Upper lobe of left lung (tissue), 6 donors: ENCODE measurements at places on chromosomes 4 and X.

DNA sequence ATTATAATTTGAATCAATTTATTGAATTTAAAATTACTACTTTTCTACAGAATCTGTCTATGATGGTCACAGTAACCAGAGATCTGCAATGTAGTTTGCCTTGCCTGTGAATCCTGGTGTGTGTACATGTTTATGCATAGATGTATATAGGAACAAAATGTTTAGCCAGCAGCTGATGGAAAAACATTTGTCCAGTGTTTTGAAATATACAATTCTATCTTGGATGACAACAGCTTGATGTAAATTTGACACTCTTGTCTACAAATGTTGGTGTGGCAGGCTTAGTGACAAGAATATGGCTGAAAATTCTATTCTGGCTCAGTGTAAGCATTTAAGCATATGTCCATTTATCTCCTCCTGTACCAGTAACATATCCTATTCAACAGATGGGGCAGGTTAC lies 229.4 kb downstream of the RCHY1 start:
- no peaks in the 10 kb centered on the region for H3K4me1 ChIP-seq
- H3K27me3 ChIP-seq, result no peaks in the 10 kb centered on the region
- no peak overlapping the region for H3K4me3 ChIP-seq
- no peak for DNase-seq
- no peak overlapping the region for H3K27ac ChIP-seq
- H3K36me3 ChIP-seq, result no peaks in the 10 kb centered on the region

DNA sequence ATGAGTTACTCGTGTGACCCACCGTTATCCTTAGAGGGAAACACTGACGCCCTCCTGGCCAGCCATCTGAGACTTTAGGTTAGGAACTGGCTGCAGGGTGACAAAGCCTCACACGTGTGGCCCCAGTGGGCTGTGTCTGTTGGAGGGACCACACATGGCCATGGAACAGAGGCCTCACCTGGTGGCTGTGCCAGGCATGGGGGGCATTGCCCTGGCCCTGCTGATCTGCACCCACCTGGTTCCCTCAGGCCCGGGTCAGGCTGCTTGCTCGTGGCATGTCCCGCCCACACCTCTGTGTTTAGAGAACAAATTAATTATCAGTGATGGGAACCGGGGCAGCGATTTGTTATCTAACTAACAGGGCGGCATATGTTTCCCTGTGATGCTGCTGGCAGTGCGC lies 100.9 kb upstream of the PSAPL1 start:
- no peaks in the 10 kb centered on the region for H3K4me1 ChIP-seq
- H3K4me3 ChIP-seq, result no peak overlapping the region
- DNase-seq, result no peak
- H3K36me3 ChIP-seq, result no peaks in the 10 kb centered on the region
- no peaks in the 10 kb centered on the region for H3K27me3 ChIP-seq

- no peaks in the 10 kb centered on the region for H3K4me1 ChIP-seq
- no peak overlapping the region for H3K27ac ChIP-seq
- no peaks in the 10 kb centered on the region for H3K27me3 ChIP-seq
- DNase-seq, result no peak
- H3K36me3 ChIP-seq, result no peaks in the 10 kb centered on the region
- no peak overlapping the region for H3K4me3 ChIP-seq
Measured at GRCh38 chr4:159258889-159259560, 156.1 kb downstream of the RAPGEF2 start.

GRCh38 chr4:147689067-147689466 lies 5.1 kb upstream of the PRMT9 start:
- no peak overlapping the region for H3K27ac ChIP-seq
- no peak for DNase-seq
- no peak overlapping the region for H3K4me3 ChIP-seq
- no peaks in the 10 kb centered on the region for H3K4me1 ChIP-seq
- no peaks in the 10 kb centered on the region for H3K27me3 ChIP-seq

DNA sequence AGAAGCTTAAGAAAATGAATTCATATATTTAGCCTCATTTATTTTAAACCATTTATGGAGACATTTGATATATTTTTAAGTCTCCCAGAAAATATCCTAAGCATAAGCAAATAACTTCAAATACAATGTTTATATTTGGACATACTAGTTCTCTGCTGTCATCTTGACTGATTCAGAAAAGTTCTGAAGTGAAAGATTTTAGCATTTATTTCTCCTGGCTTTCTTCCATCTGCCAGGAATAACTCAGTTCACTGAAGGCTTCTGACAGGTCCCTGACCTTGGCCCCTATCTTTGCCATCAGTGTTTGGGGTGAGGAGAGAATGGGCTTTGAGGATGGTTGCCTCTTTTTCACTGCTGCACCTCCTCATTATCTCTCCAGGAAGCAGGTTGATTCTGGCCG lies 115.7 kb downstream of the SLIT2 start:
- no peak overlapping the region for H3K4me3 ChIP-seq
- H3K36me3 ChIP-seq, result no peaks in the 10 kb centered on the region
- DNase-seq, result no peak
- no peaks in the 10 kb centered on the region for H3K4me1 ChIP-seq

- no peaks in the 10 kb centered on the region for H3K36me3 ChIP-seq
- no peak overlapping the region for H3K27ac ChIP-seq
- no peaks in the 10 kb centered on the region for H3K27me3 ChIP-seq
- peaks cover 1% of the 10 kb centered on the region for H3K4me1 ChIP-seq
- no peak for DNase-seq
Measured at GRCh38 chrX:48636776-48637175, 39.5 kb downstream of the WDR13 start.

- DNase-seq, result no peak
- H3K27ac ChIP-seq, result no peak overlapping the region
- no peaks in the 10 kb centered on the region for H3K4me1 ChIP-seq
- no peaks in the 10 kb centered on the region for H3K27me3 ChIP-seq
- no peak overlapping the region for H3K4me3 ChIP-seq
Measured at GRCh38 chrX:38275615-38276014, 51.7 kb downstream of the RPGR start.

- no peak overlapping the region for H3K27ac ChIP-seq
- no peak for DNase-seq
- no peaks in the 10 kb centered on the region for H3K27me3 ChIP-seq
- H3K4me3 ChIP-seq, result no peak overlapping the region
- no peaks in the 10 kb centered on the region for H3K36me3 ChIP-seq
Measured at GRCh38 chr4:118307643-118308042, 45.2 kb downstream of the PRSS12 start.

DNA sequence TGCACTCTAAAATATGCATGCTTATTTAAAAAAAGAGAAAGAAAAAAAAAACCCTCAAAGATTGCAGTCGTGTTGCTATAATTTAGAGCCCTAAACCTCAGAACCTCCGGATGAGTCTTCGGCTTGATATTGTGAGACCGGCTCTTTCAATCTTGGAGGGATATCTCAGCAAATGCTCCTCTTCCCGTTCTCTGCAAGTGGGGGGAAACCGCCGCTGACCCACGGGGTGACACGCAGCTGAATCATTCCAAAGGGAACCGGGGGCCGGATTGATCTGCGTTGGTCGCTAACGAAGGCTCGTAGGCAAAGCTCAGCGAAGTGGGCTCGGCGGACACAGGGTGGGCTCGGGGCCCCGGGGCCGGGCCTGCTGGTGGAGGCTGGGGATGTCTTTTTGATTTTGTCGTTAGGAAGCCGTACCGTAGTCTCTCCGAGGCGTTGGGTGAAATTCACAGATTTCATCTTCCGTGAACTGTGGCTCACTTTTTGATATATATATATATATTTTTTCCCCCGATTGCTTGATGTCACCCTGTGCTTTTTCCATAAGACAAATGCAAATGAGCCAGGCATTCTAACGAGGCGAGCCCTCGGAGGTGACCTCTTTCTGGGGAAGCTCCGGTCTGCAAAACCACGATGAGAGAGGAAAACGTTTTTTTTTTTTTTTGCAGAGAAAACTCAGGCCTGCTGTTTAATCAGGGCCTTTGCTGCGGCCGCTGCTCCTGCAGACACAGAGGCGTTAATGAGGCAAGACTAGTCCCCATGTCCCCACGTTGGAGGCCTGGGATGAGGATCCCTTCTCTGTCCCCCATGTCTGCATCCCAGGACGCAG lies 110.7 kb upstream of the PPP2R3B start:
- peaks cover 10% of the 10 kb centered on the region for H3K27me3 ChIP-seq
- H3K36me3 ChIP-seq, result no peaks in the 10 kb centered on the region
- H3K27ac ChIP-seq, result no peak overlapping the region
- H3K4me1 ChIP-seq, result no peaks in the 10 kb centered on the region
- DNase-seq, result no peak
